Motor neuron (in vitro differentiated cells): ENCODE measurements at places on chromosomes 3 and 15. TPM values are rescaled to one million over a fixed set of nuclear protein-coding genes. Genes with fewer than 3 reads are reported as not detected.

GRCh38 chr3:168544097-168544957 lies 448.6 kb upstream of the GOLIM4 start:
- no peak for ATAC-seq

The GOLGA6A gene
- total RNA-seq: 0.15 and 0.29 TPM in 2 replicates

GRCh38 chr3:16482770-16483531 lies 30.5 kb downstream of the RFTN1 start:
- peak; percentile 90 for ATAC-seq

The AADAC gene
- not detected in 2 replicates for total RNA-seq

The MKRN2OS gene
- total RNA-seq: 0.98 and 3.8 TPM in 2 replicates

- no peak for ATAC-seq
Observed at GRCh38 chr3:42762046-42762724, 10.9 kb downstream of the CCDC13 start.

The PRTG gene
- total RNA-seq: 26.4 and 28.8 TPM in 2 replicates

DNA sequence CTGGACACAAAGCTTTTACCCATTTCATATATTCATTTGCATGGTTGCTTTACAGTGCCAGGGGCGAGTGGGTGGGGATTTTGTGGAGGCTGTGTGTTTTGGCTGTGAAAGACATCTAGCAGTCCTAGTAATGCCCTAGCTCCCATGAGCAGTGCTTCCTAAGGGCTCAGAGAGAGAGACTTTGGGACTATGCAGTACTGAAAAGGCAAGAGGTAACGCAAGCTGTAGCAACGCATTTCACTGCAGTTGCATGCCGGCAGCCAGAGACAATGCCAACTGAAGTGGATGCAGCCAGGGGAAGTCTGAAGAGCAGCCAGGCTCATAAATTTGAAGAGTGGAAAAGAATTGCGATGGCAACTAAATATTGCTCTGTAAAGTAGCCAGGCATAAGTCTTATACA lies 27.4 kb upstream of the ATP10A start:
- no peak for ATAC-seq

DNA sequence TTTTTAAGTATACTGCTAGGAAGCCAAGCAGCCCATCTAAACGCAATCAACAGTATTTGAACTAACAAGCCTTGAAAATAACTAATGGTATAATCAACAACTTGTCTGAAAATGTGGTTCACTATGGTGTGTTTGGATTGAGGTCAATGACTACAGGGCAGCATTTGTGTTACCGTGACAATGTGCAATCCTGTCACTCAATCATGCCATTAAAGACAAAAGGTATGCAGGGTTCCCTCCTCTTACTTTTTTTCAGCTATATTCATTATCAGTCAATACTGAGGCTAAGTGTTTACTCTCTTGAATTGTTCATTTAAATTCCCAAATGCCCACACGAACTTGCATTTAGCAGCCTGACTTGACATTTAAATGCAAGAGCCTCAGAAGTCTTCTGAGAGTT lies 1099.3 kb upstream of the EPHA6 start:
- no peak for ATAC-seq

The MUC13 gene
- total RNA-seq: 0.13 TPM in 1 of 2 replicates, not detected in the other

The MYO9A gene
- 33.8 and 41.6 TPM in 2 replicates for total RNA-seq

The RAD18 gene
- 21.6 and 23.9 TPM in 2 replicates for total RNA-seq

DNA sequence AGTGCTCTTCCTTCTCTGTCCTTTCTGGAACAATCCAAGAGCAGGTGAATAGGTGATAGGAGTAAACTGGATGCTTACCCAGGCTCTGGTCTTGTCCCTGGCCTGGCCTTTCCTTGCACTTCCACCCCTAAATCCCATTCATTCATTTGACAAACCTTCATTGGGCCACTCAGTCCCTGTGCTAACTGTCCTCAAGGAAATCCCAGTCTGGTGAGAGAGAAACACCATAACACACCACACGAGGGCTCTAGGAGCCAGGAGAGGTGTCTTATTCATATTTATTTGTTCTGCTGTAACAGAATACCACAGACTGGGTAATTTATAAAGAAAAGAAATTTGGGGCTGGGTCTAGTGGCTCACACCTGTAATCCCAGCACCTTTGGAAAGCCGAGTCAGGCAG lies 22.8 kb downstream of the EFCC1 start:
- ATAC-seq: no peak

The NTRK3 gene
- 15.0 and 19.5 TPM in 2 replicates for total RNA-seq

The ATP13A5 gene
- total RNA-seq: 0.21 and 1.0 TPM in 2 replicates
